B cell (primary cell): ENCODE measurements at places on chromosomes 6 and 20.

- H3K4me3 ChIP-seq = no peak overlapping the region
- H3K27me3 ChIP-seq = no peaks in the 10 kb centered on the region
- H3K36me3 ChIP-seq = peaks cover 32% of the 10 kb centered on the region
- no peak overlapping the region for H3K27ac ChIP-seq
- no peak for DNase-seq
- H3K4me1 ChIP-seq = no peaks in the 10 kb centered on the region
Measured at GRCh38 chr6:138944412-138944811, 43.6 kb downstream of the REPS1 start.

- no peak for DNase-seq
- no peak overlapping the region for H3K27ac ChIP-seq
- no peak overlapping the region for H3K4me3 ChIP-seq
- no peaks in the 10 kb centered on the region for H3K36me3 ChIP-seq
- H3K27me3 ChIP-seq = no peaks in the 10 kb centered on the region
- H3K4me1 ChIP-seq = peaks cover 17% of the 10 kb centered on the region
Measured at GRCh38 chr6:14917109-14917910, 328.6 kb upstream of the JARID2 start.

- no peak overlapping the region for H3K4me3 ChIP-seq
- H3K4me1 ChIP-seq = no peaks in the 10 kb centered on the region
- H3K36me3 ChIP-seq = no peaks in the 10 kb centered on the region
Measured at GRCh38 chr20:63290677-63291472, 2.1 kb upstream of the COL20A1 start.

GRCh38 chr20:10509376-10509775 is 74.3 kb downstream of the SLX4IP start:
- no peak overlapping the region for H3K27ac ChIP-seq
- no peaks in the 10 kb centered on the region for H3K27me3 ChIP-seq
- H3K36me3 ChIP-seq = no peaks in the 10 kb centered on the region
- peaks cover 3% of the 10 kb centered on the region for H3K4me1 ChIP-seq
- DNase-seq = no peak

DNA sequence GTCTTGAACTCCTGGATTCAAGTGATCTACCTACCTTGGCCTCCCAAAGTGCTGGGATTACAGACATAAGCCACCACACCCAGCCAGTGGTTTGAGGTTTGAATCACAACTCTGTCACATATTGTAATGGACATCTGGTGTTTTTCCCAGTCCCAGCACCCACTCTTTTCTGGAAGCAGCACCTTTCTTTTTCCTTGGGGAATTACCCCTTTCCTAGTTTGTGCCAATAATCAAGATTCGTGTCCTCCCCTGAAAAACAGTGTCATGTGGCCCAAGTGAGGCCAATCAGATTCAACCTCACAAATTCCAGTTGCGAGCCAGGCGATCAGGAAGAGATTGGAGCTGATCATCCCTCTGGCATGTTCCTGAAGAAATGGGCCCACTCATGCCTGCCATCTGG is 71.7 kb upstream of the SGK1 start:
- no peak for DNase-seq
- H3K27ac ChIP-seq = no peak overlapping the region
- H3K36me3 ChIP-seq = no peaks in the 10 kb centered on the region
- H3K4me1 ChIP-seq = peaks cover 3% of the 10 kb centered on the region

DNA sequence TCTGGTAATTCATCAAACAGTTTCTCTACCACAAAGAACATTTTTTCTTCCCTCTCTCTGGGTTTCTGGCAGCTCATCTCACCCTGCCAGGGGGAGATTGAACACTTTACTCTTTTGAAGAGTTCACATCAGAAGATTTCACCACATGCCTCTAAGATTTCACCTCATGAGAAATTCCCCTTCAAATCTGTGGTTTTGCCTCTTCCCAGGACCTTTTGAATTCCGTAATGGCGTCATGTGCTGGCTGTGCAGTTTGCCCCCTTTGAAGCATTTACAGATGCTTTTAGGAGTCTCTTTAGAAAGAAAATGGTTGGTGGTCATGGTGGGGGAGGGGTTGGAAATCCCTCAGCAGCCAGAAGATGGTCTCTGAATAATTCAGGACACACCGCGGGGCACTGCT is 486.1 kb downstream of the QKI start:
- H3K27me3 ChIP-seq = no peaks in the 10 kb centered on the region
- H3K4me1 ChIP-seq = no peaks in the 10 kb centered on the region
- DNase-seq = no peak
- H3K36me3 ChIP-seq = no peaks in the 10 kb centered on the region
- no peak overlapping the region for H3K27ac ChIP-seq

DNA sequence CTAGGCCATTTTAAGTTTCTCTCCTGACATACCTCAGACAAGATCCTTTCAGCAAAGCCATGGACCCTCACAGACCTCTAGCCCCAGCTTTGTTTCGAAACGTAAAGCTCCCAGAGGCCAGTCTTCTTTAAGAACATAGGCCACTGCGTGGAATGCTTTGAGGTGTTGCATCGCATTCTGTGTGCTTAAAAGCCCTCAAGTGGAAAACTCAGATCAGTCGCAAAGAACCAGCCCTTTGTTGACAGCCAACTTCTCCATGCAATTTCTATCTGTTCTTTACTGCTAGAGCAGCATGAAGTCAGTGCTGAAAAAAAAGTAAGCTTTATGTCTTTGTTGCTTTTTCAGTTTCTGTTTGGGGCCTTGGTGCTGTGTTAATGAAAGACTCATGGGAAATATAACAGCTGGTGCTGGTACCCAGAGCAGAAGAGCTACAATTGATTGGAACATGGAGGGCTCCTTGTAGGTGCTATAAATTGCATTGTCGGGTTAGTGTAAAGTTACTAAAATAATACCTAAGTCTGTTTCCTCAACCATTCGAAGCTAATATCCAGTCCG is 142.6 kb downstream of the MAP3K7 start:
- no peaks in the 10 kb centered on the region for H3K4me1 ChIP-seq
- H3K36me3 ChIP-seq = no peaks in the 10 kb centered on the region
- no peak for DNase-seq
- H3K27me3 ChIP-seq = no peaks in the 10 kb centered on the region
- no peak overlapping the region for H3K27ac ChIP-seq

DNA sequence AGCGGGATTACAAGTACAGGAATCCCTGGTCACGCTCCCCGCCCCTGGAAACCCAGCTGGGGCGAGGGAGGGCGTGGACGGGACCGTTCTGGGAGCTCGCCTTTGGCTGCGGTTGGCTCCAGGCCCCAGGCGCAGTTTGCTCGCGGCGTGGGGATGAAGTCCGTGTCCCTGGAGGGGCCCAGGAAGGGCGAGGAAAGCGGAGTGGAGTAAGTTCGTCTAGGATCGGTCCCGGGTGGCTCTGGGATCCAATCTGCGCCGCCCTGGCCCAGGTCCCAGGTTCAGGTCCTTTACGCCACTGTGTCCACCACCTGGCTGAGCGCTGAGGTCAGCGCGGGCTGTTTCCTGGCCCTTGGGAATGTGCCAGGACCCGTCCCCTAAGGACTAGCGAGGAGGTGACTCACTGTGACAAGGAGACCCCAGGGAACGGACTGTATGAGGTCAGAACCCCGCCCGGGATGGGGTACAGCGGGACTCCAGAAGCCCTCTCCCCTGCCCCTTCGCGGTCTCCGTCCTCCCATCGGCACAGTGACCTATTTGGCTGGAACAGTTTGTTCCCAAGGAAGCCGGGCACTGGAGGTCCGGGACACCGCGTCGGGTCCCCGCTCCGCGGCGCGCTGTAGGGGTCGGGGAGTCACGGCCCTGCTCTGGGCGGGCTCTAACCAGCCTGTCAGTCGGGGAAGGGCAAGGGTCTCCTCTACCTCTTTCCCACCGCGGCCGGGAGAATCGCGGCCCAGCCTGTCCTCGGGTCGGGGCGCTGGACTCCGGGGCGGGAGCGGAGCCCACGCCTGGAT is 724 bp downstream of the CDKN1A start:
- H3K36me3 ChIP-seq = no peaks in the 10 kb centered on the region
- peak overlapping the region; percentile 100 for H3K27ac ChIP-seq
- H3K4me3 ChIP-seq = peak overlapping the region; percentile 62
- no peaks in the 10 kb centered on the region for H3K27me3 ChIP-seq

DNA sequence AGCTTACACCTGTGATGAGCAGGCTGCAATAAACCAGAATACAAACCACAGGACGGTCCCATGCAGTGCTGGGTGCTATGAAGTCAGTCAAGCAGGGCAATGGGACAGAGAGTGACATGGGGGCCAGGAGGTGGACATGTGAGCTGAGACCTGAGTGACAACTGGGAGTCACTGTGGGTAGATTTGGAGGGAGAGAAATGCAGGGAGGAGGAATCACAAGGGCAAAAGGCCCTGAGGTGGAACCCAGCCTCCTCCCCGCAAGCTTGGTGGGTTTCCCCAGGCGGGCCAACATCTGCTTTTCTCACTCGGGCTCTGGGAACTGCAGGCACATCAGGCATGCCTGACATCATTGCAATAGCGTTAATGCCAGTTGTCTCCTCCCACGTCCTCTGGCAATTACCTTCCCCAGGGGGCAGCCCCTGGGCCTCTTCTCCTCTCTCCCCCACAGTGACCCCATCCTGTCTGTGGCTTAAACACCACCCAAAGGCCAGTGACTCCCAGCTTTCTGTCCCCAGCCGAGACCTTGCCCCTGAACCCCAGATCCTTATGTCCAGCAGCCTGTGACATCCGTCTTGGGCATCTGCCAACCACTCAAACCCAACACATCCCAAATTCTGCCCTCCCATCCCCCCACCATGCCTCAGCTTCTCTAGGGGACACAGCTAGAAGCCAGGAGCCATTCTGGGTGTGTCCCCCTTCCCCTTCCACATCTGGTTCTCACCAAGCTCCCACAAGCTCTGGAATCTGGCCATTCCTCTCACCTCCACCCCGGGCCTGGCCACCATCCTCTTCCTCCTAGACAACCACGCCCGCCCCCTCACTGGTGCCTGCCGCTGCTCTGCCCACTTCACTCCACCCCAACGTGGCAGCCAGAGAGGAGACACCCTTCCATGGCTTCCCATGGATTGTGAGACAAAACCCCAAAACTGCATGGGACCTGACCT is 28.2 kb downstream of the PDRG1 start:
- no peaks in the 10 kb centered on the region for H3K4me1 ChIP-seq
- no peak overlapping the region for H3K27ac ChIP-seq
- H3K36me3 ChIP-seq = no peaks in the 10 kb centered on the region
- no peaks in the 10 kb centered on the region for H3K27me3 ChIP-seq
- H3K4me3 ChIP-seq = no peak overlapping the region

DNA sequence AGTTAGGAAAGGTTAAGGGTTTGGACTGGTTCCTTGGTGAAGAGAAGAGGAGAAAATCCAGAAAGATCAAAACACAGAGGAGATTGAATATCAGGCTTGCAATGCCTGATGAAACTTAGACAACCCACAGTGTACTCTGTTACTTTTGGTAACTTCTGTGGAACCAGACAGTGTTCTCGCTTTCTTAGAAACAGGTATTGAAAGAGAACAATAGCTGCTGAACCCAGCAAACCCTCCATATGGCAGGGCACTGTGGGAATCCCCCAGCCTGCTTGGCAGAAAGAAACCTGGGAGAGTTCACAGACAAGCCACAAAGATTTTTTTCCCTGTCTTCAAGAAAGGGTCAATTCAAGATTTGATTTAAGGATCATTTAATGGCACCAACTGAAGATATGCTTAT is 342.8 kb downstream of the FOXA2 start:
- H3K4me3 ChIP-seq = no peak overlapping the region
- no peaks in the 10 kb centered on the region for H3K4me1 ChIP-seq
- no peaks in the 10 kb centered on the region for H3K36me3 ChIP-seq
- H3K27ac ChIP-seq = no peak overlapping the region

- H3K4me1 ChIP-seq = no peaks in the 10 kb centered on the region
- H3K27ac ChIP-seq = no peak overlapping the region
- DNase-seq = no peak
- H3K36me3 ChIP-seq = no peaks in the 10 kb centered on the region
- H3K27me3 ChIP-seq = no peaks in the 10 kb centered on the region
Measured at GRCh38 chr6:124223611-124224345, 420.1 kb downstream of the NKAIN2 start.

DNA sequence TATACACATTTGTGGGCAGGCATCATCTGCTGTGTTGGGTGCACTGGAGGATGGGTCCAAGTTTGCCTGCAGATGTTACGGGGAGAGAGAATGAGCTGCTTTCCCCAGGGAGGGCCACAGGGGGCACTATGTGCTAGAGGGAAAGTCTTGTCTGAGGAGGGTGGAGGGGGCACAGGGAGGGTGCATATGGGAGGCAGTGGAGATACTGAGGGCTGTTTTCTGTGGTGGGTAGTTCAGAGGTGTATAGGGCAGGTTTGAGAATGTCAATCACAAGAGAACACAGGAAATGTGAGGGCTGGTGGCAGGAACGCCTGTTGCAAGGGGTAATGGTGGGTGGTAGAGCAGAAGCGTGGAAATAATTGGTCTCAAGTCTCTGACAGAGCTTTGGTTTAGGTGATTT is 7.7 kb upstream of the PTPRA start:
- H3K4me3 ChIP-seq = no peak overlapping the region
- no peaks in the 10 kb centered on the region for H3K36me3 ChIP-seq
- no peaks in the 10 kb centered on the region for H3K27me3 ChIP-seq
- no peak for DNase-seq
- no peaks in the 10 kb centered on the region for H3K4me1 ChIP-seq

- no peaks in the 10 kb centered on the region for H3K36me3 ChIP-seq
- H3K4me1 ChIP-seq = no peaks in the 10 kb centered on the region
- H3K27me3 ChIP-seq = no peaks in the 10 kb centered on the region
- DNase-seq = no peak
- H3K27ac ChIP-seq = no peak overlapping the region
Measured at GRCh38 chr6:1131285-1132079, 180.4 kb upstream of the FOXQ1 start.

DNA sequence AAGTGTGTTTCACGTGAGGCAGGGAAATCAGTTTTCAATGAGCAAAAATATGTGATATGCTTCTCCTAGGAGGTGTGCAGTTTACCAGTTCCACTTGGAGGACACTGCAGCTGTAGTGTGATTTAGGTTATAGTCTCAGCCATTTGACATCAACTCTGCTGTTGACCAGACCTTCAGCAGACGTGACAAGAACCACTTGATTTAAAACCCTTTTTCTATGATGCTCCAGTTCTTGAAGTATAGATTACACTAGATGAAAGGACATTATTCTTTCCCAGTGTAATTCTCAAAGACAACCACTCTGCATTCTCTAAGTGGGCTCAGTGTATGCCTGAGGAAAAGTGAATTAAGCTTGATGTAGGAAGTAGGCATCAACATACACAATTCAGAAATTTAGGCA is 480.8 kb downstream of the TBC1D32 start:
- H3K4me1 ChIP-seq = no peaks in the 10 kb centered on the region
- H3K27me3 ChIP-seq = no peaks in the 10 kb centered on the region
- no peak overlapping the region for H3K4me3 ChIP-seq
- DNase-seq = no peak
- H3K36me3 ChIP-seq = no peaks in the 10 kb centered on the region
- H3K27ac ChIP-seq = no peak overlapping the region

GRCh38 chr20:47792021-47792618 is 6.8 kb upstream of the SULF2 start:
- H3K4me1 ChIP-seq = no peaks in the 10 kb centered on the region
- H3K27ac ChIP-seq = no peak overlapping the region
- H3K36me3 ChIP-seq = no peaks in the 10 kb centered on the region
- H3K4me3 ChIP-seq = no peak overlapping the region

DNA sequence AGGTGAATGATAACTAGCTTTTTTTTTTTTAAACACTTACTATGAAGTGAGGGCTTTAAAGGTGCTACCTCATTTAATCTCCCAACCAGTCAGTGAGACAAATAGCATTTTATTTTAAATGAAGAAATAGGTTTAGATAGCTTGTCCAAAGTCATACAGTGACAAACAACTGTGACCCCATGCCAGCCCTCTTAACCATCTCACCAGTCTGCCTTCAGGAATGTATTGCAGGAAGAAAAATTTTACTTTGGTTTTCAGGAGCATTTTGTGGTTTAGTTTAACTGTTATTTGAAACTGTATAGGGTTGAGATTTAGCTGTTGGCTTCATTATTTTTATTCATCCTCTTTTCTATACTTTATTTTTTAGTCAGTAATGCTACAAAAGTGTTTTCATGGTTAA is 18.6 kb downstream of the DSE start:
- H3K27me3 ChIP-seq = no peaks in the 10 kb centered on the region
- peaks cover 59% of the 10 kb centered on the region for H3K4me1 ChIP-seq
- no peak overlapping the region for H3K4me3 ChIP-seq
